Esophagus squamous epithelium (tissue), 5 donors: ENCODE measurements at places on chromosomes 16 and 17. TPM values are rescaled to one million over a fixed set of nuclear protein-coding genes. Genes with fewer than 3 reads are reported as not detected.

Gene THAP11
- 42.5 TPM for total RNA-seq

Gene FBXW10B
- total RNA-seq: 28.0 TPM

Gene MT1A
- 3.3 TPM for total RNA-seq

Gene EPOP
- total RNA-seq: 2.5 TPM

Gene HOXB1
- total RNA-seq: 0.19 TPM

GRCh38 chr17:74433421-74434121 is 1.7 kb downstream of the GPRC5C start:
- no peak for DNase-seq

Gene TEX19
- not detected for total RNA-seq

DNA sequence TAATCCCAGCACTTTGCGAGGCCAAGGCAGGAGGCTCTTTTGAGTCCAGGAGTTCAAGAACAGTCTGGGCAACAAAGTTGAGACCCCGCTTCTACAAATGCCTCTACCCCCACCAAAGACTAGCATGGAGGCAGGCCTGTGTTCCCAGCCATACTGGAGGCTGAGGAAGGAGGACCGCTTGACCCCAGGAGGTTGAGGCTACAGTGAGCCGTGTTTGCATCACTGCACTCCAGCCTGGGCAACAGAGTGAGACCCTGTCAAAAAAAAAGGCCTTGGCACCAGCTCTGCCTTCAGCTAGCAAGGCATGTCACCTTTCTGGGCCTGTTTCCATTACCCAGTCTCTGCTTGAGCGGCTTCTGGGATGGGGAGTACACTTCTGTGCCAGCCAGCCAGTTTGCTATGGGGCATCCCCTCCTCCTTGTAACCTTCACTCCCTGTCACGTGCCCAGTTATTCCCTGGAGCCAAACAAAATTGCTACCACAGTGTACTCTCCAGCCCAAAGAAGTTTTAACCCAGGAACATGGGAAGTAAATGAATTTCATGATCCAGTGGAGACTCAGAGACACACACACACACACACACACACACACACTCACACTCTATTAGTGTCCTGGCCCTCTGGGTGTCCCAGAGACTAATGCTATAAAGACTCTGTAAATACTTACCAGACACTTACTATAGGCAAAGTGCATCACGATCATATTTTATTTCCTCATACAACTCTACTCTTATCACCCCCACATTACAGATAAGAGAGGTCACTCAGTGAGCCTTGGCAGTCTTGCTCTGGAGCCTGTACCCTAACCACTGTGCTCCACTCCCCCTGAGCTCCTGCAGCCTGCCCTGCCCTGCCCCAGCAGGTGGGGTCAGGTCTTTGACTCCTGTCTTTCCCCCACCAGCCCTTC is 2.5 kb downstream of the CISD3 start:
- DNase-seq: no peak

DNA sequence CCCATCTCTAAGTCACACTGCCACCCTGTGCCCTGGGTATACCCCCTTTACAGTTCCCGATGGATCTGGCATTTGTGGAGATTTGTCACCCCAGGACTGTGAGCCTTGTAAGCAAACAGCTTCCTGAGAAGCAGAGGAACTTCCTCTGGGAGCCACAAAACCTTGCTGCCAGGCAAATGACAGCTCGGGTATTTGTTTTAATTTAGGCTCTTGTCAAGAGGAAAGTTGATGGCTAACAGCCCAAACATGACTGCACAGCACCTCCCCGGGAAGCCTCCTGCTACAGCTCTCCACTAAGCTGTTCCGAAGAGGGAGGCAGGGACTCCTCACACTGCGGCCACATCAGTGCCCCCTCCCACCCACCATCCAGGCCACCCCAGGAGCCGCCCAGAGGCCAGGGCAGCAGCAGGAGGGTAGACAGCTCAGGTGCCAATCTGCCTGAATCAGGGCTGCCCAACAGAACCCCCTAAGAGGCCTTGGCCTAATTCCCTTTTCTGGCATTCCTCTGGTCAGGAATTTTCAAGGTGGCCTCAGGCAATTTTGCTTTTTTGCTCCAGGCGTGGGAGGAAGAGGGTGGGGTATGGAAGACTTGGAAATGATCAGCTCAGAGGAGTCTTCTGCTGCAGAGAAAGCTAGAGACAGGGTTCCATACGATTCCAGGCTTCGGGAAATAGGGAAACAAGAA is 2.6 kb downstream of the ABR start:
- DNase-seq: no peak

GRCh38 chr17:71917715-71918114 is 203.1 kb upstream of the SOX9 start:
- DNase-seq: no peak

Gene SHISA9
- total RNA-seq: not detected

DNA sequence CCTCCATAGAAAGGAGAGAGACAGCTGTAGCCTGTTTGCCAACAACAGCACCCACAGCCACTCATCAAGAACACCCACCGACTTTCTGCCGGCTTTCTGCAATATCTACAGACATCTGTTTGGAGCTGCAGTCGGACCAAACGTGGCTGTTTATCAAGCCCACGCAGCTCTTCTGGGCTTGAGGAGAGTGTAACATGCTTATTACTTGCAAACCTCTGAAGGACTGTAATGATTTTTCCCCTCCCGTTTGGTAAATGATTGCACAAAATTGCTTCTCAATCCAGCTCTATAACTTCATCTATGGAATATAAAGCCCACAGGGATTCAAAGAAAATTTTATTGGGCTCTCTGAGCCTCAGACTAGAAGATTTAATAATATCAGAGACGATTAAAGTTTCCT is 100.5 kb downstream of the VAT1L start:
- DNase-seq: no peak

Gene AGRP
- not detected for total RNA-seq

GRCh38 chr17:38608648-38609047 is 2.9 kb upstream of the SRCIN1 start:
- DNase-seq: no peak

DNA sequence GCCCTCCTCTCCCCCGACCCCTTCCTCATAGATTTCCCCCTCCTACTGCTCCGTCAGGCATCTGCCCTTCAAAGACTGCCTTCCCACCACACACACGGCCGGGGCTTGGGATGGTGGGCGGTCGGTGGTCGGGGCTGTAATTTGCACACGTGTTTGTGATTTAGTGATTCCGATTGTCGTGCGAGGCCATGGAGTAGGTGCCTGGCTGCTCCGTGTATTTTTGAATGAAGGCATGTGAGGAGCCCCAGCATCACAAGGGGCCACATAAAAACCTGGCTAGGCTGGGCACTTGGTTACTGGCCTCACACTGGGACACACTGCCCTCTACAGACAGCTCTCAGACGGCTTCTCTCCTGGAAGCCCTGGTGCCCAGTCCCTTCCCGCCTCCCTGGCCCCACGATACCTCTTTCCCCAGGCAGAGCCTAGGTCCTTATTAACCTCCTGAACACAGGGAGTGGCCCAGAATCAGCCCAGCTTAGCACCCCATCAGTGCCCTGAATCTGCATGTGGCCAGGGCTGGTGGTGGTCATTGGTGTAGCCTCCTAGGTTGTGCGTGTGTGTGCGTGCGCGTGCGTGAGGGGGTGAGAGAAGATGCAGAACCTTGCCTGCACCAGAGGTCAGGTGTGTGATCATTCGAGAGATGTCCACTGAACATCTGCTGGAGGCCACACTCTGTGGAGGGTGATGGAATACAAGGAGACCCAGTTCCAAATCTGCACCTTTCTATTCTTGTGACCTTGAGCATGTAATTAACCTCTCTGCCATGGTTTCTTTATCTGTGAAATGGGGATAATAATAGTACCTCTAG is 1.3 kb upstream of the SOCS1 start:
- DNase-seq: no peak

DNA sequence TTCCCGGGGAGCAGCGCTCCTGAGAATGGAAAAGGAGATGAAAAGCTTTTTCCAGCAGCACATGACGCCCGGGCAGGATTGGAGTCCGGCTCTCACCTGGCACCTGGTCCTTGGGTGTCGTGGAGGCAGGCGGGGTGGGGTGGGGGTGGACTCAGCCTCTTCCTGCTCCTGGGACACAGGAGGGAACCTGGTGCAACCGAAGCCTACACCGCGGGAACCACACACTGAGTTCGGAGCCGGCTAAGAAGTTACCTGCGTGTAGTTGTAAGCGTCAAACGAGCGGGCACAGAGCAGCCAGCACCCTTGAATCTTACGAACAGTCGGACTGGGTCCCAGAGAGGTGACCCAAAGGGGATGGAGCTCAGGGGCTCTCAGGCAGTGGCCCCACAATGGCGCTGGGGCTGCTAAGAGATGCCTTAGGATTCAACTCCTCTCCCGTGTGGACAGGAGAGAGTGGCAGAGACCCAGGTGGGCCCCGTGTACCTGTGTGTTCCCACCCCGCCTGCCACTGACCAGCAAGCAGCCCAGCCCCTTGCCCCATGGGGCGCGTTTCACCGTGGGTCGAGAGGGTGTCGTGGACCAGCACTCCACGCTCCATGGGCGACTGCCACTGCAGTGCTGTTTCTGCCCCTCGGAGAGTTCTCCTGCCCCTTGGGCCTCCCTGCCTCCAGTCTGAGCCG is 105.8 kb upstream of the METRNL start:
- DNase-seq: no peak

DNA sequence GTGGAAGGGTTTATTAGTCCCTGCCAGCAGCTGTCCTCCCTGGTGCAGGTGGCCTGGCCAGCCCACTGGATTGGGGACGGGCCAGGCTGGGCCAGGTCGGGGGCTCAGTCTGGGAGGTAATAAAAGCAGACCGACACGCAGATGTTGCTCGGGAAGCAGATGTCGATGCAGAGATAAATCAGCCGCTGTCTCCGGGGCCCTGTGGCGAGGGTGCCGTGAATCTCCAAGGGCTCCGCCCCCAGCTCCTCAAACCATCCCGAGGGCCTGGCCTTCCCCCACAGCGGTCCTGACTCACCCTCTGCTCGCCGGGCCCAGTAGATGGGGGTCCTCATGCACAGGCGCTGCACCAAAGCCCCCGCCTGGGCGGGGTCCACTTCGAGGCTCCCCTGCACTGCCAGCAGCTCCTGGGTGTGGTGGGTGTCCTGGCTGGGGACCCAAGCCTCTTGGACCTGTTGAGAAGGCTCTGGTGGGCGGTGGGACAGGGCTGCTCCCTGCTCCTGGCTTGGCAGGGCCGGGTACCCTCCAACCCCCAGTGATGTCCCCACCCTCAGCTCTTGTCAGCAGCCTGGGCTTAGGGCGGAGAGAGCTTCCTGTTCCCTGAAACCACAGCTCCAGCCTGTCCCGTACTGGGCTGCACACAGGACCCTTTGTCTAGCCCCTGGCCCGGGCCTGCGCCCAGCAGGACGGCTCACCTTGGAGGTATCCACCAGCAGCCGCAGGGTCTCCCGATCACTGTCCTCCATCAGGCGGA is 1.2 kb downstream of the BRICD5 start:
- DNase-seq: no peak

GRCh38 chr17:2563543-2563942 is 29.9 kb upstream of the PAFAH1B1 start:
- DNase-seq: no peak

Gene TP53TG3
- total RNA-seq: not detected

DNA sequence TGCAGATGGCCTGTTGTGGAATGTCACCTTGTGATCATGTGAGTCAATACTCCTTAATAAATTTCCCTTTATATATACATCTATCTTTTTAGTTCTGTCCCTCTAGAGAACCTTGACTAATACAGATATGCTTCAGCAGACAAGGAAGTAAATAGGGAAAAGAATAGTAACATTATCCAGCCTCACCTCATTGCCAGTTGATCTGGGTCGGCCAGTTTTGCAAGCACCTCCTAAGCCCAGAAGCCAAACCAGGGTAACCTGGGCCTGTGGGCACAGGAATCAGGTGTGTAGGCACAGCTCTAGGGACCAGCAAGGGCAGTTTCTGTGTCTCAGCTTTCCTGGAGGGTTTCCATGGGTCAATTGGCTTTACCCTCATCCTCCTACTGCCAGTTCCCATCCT is 11.9 kb upstream of the CCL17 start:
- DNase-seq: no peak
